CD4-positive, alpha-beta memory T cell (primary cell): ENCODE measurements at places on chromosomes 5 and 9. TPM values are rescaled to one million over a fixed set of nuclear protein-coding genes. Genes with fewer than 3 reads are reported as not detected.

GADD45G gene
- polyA plus RNA-seq = not detected

C1QTNF3 gene
- not detected for polyA plus RNA-seq

EDIL3 gene
- polyA plus RNA-seq = not detected

NIPAL4 gene
- polyA plus RNA-seq = not detected

APBA1 gene
- not detected for polyA plus RNA-seq

DENND4C gene
- 46.0 TPM for polyA plus RNA-seq

TSLP gene
- not detected for polyA plus RNA-seq

NR5A1 gene
- polyA plus RNA-seq = not detected

PLPPR1 gene
- not detected for polyA plus RNA-seq

SNCAIP gene
- polyA plus RNA-seq = not detected

FAM221B gene
- polyA plus RNA-seq = not detected

CRHBP gene
- polyA plus RNA-seq = not detected

RXRA gene
- polyA plus RNA-seq = 1.3 TPM

DNA sequence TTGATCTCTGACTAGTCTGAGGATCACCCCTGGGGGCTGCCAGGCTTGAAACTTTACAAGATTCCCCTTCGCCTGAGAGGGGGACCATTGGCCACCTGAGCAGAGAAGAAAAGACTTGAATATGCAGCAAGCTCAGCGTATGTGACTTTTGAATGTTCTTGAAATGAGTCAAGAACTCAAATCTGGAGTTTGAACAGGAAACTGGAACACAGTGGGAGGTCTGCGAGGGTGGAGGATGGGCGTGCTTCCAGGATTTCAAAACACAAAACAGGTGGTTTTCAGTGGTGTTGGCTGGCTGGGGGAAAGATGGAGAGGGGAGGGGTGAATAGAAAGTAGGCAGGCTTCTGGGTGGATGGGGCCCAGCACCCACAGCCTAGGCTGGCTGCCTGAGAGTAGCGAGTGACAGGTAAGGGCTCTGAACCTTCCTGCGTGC, 40.6 kb downstream of the TMEM174 start:
- DNase-seq = no peak
- H3K4me3 ChIP-seq = no peak overlapping the region
- no peak overlapping the region for H3K27ac ChIP-seq
- no peaks in the 10 kb centered on the region for H3K36me3 ChIP-seq
- H3K27me3 ChIP-seq = peaks cover 28% of the 10 kb centered on the region

- no peak overlapping the region for H3K27ac ChIP-seq
- no peak overlapping the region for H3K4me3 ChIP-seq
- H3K4me1 ChIP-seq = no peaks in the 10 kb centered on the region
Measured at GRCh38 chr9:38685535-38685934, 34.4 kb downstream of the FAM240B start.

DNA sequence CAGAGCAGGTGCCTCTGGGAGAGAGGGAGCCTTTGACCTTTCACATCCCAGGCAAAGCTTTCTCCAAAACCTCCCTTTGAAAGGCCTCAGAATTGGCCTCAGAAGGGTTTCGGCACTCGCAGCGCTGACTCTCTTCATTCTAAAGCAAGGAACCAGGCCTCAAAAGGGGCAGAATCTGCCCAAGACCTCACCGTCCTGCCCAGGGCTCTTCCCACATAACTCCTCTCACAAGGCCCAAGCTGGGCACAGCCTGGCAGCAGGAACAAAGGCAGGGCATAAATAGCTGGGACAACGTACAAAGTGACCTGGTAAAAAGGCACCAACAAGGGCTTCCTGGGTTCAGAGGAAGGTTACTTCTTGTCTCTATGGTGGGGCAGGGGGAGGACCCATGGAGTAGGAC, 166.3 kb upstream of the FSTL4 start:
- H3K27me3 ChIP-seq = no peaks in the 10 kb centered on the region
- no peak for DNase-seq
- H3K4me3 ChIP-seq = no peak overlapping the region
- no peaks in the 10 kb centered on the region for H3K4me1 ChIP-seq
- no peak overlapping the region for H3K27ac ChIP-seq
- H3K36me3 ChIP-seq = no peaks in the 10 kb centered on the region

- no peaks in the 10 kb centered on the region for H3K4me1 ChIP-seq
- H3K27me3 ChIP-seq = no peaks in the 10 kb centered on the region
- no peak overlapping the region for H3K4me3 ChIP-seq
- no peaks in the 10 kb centered on the region for H3K36me3 ChIP-seq
- H3K27ac ChIP-seq = no peak overlapping the region
Measured at GRCh38 chr5:107464876-107465275, 205.9 kb downstream of the EFNA5 start.

GRCh38 chr5:103450333-103451061, 112.1 kb downstream of the NUDT12 start:
- H3K27me3 ChIP-seq = no peaks in the 10 kb centered on the region
- DNase-seq = no peak
- H3K4me1 ChIP-seq = no peaks in the 10 kb centered on the region
- H3K4me3 ChIP-seq = no peak overlapping the region
- no peaks in the 10 kb centered on the region for H3K36me3 ChIP-seq

GRCh38 chr5:180575571-180575970, 15.7 kb downstream of the SCGB3A1 start:
- H3K36me3 ChIP-seq = peaks cover 8% of the 10 kb centered on the region
- no peak for DNase-seq
- H3K27ac ChIP-seq = no peak overlapping the region
- H3K4me1 ChIP-seq = no peaks in the 10 kb centered on the region
- no peak overlapping the region for H3K4me3 ChIP-seq

DNA sequence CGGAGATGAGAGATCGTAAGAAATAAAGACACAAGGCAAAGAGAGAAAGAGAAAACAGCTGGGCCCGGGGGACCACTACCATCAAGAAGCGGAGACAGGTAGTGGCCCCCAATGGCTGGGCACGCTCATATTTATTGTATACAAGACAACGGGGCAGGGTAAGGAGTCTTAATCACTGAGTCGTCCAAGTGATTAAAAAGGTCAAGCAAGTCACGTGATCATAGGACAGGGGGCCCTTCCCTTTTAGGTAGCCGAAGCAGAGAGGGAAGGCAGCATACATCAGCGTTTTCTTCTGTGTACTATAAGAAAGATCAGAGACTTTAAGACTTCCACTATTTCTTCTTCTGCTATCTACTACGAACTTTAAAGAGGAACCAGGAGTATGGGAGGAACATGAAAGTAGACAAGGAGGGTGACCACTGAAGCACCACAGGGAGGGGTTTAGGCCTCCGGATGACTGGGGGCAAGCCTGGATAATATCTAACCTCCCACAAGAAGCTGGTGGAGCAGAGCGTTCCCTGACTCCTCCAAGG, 24.6 kb upstream of the QSOX2 start:
- H3K36me3 ChIP-seq = no peaks in the 10 kb centered on the region
- no peak overlapping the region for H3K27ac ChIP-seq
- no peak overlapping the region for H3K4me3 ChIP-seq

DNA sequence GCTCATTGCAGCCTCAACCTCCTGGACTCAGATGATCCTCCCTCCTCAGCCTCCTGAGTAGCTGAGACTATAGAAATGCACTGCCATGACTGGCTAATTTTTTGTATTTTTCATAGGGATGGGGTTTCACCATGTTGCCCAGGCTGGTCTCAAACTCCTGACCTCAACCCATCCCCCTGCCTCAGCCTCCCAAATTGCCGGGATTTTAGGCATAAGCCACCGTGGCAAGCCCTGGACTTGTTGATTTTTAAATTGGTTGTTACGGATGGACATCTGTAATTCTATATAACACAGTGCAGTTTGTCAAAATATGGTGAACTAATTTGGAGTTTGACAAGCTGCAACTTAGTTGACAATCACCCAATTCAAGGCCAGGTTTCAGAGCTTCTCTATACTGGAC, 22.7 kb downstream of the SNX18 start:
- no peak overlapping the region for H3K27ac ChIP-seq
- H3K4me1 ChIP-seq = peaks cover 7% of the 10 kb centered on the region
- DNase-seq = no peak

GRCh38 chr9:108469654-108470053, 386.1 kb downstream of the ACTL7B start:
- no peaks in the 10 kb centered on the region for H3K36me3 ChIP-seq
- no peak for DNase-seq
- no peaks in the 10 kb centered on the region for H3K27me3 ChIP-seq

- no peaks in the 10 kb centered on the region for H3K27me3 ChIP-seq
Measured at GRCh38 chr5:153985498-153985897, 53.2 kb downstream of the FAM114A2 start.

- no peaks in the 10 kb centered on the region for H3K4me1 ChIP-seq
- H3K27me3 ChIP-seq = no peaks in the 10 kb centered on the region
- DNase-seq = no peak
- H3K4me3 ChIP-seq = no peak overlapping the region
Measured at GRCh38 chr5:55386356-55386755, 78.6 kb downstream of the MTREX start.

- no peak overlapping the region for H3K4me3 ChIP-seq
- no peaks in the 10 kb centered on the region for H3K36me3 ChIP-seq
- no peaks in the 10 kb centered on the region for H3K27me3 ChIP-seq
- H3K27ac ChIP-seq = no peak overlapping the region
Measured at GRCh38 chr5:135269931-135270421, 129.1 kb downstream of the MACROH2A1 start.

GRCh38 chr5:91256142-91256524, 127.0 kb downstream of the ARRDC3 start:
- H3K4me3 ChIP-seq = no peak overlapping the region
- H3K27me3 ChIP-seq = no peaks in the 10 kb centered on the region
- H3K36me3 ChIP-seq = no peaks in the 10 kb centered on the region
- no peak for DNase-seq
- H3K27ac ChIP-seq = no peak overlapping the region

DNA sequence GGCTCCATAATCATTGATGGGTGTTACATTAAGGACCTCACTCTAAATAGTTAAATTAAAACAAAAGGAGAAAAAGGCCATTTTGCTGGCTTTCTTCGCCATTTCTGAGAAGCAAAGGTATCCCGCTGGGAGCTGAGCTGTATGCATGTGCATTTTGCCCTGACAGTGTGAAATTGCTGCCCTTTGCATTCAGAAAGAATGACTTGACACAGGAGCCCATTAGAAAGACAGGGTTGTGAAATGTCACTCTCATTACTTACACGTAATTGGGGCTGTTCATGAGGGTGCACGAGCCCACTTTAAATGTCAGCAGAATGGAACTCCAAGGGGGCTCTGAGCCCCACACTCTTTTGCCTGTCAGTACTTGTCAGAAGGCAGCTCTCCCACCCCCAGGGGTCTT, 85.0 kb downstream of the SEMA4D start:
- no peak overlapping the region for H3K4me3 ChIP-seq
- H3K27me3 ChIP-seq = no peaks in the 10 kb centered on the region
- peaks cover 100% of the 10 kb centered on the region for H3K4me1 ChIP-seq
- H3K27ac ChIP-seq = no peak overlapping the region

- DNase-seq = no peak
- no peak overlapping the region for H3K27ac ChIP-seq
- no peaks in the 10 kb centered on the region for H3K27me3 ChIP-seq
- H3K4me3 ChIP-seq = no peak overlapping the region
- H3K36me3 ChIP-seq = no peaks in the 10 kb centered on the region
Measured at GRCh38 chr5:91182763-91183162, 200.4 kb downstream of the ARRDC3 start.

DNA sequence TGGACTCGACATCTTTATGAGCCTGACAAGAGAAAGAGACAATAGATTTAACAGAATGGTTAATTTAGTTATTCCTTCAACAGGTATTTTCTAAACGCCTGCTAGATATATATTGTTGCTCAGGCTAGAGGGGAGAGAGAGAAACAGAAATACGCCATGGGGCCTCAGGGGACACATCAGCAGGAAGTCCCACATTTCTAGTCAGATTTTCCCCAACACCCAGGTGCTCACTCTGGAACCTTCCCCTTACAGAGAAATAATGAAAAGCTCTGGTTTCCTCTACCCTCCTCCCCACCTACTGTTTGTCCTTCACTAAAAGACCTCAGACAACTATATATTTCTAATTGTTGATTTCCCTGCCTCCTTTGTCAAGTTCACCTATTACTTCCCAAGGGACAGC, 130.3 kb upstream of the TBC1D2 start:
- no peak overlapping the region for H3K27ac ChIP-seq
- H3K4me3 ChIP-seq = no peak overlapping the region
- no peaks in the 10 kb centered on the region for H3K4me1 ChIP-seq
- no peak for DNase-seq
- no peaks in the 10 kb centered on the region for H3K36me3 ChIP-seq

DNA sequence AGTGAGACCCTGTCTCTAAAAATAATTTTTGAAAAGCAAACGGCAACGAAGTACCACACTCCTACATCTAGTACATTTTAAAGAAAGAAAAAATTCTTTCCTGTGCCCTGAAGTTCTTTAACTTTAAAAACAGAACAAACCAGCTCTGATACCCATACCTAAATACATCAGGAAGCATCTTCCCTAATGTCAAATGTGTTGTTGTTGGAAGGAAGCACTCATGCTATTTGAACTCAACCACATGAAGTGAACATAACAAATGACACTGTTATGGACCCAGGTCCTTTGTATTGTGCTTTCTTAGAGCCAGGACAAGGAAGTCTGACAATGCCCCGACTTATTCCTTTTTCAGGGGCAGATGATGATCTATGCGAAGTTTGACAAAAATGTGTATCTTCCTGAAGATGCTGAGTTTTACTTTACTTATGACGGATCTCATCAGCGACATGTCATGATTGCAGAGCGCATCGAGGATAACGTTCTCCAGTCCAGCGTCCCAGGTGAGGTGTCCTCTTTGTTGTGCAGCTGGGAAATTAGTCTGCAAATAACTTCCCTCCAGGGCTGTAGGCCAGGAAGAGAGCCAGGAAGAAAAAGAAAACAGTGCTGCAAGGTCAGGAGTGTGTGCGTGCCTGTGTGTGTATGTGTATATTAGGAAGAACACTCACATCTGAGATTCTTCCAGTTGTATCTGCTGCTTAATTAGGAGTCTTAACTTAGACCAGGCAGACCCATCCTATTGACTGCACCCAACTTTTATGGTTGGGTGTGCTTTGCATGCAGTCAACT, 123.7 kb downstream of the ARHGEF28 start:
- no peak for DNase-seq
- no peak overlapping the region for H3K4me3 ChIP-seq
- H3K36me3 ChIP-seq = no peaks in the 10 kb centered on the region
- H3K27me3 ChIP-seq = no peaks in the 10 kb centered on the region
